Type B pancreatic cell (in vitro differentiated cells): ENCODE measurements at places on chromosomes 2 and 18.

GRCh38 chr2:217864963-217865772, 137.6 kb downstream of the TNS1 start:
- DNase-seq: no peak

- no peak for DNase-seq
These were observed 123.0 kb downstream of the PMAIP1 start for GRCh38 chr18:60022671-60023276.

DNA sequence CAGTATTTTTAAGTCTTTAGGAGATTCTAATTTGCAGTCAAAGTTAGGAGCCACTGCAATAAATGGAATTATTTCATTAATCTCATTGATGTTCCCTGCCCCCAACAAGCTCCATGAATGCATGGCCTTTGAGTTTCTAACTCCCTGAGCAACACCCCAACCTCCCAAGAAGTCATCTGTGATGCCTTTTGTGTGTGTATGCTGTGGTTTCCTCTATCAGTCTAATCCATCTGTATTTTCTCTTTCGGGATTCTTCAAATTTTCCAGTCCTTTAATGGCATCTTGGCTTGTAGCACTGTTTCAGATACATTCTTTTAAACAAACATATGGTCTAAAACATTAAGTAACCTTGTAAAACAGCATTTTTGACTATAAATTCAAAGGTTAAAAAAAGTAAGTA, 16.8 kb downstream of the SERPINB10 start:
- DNase-seq: no peak

- DNase-seq: no peak
These were observed 163.1 kb downstream of the TXNL1 start for GRCh38 chr18:56475250-56475649.

DNA sequence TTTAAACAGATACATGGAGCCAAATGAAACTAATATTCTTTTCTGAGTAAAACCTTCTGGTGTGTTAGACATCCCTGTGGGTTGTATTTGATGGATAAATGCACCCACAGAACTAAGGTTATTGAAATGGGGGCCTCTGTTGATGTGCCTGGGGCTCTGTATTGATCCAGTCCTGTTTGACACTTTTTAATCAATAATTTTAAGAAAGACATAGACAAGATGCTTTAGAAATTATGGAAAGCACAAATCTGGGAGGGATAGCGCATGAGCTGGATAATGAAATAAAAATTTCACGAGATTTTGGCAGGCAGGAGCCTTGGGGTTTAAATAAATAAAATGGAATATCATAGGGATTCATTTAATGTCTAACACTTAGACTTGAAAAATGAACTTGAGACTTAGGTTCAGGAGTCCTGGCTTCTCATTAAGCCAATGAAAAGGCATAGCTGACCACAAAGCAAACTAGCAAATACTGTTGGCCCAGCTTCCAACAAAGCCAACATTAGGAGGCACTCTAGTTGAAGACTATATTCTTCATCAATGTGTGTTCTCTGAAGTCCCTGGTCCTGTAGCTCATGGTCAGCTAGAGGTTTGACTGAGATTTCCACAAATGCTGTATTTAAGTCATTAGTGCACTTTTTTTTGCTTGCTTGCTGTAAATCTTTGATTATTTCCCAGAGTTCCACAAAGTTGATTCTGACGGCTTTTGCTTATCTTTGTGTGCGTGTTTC, 64.2 kb upstream of the SH3RF3 start:
- DNase-seq: no peak

GRCh38 chr2:162261032-162261945, 18.0 kb upstream of the FAP start:
- no peak for DNase-seq

GRCh38 chr2:30300456-30301221, 69.3 kb downstream of the LBH start:
- no peak for DNase-seq

- DNase-seq: no peak
These were observed 240.7 kb downstream of the CAMKMT start for GRCh38 chr2:44602446-44602845.

DNA sequence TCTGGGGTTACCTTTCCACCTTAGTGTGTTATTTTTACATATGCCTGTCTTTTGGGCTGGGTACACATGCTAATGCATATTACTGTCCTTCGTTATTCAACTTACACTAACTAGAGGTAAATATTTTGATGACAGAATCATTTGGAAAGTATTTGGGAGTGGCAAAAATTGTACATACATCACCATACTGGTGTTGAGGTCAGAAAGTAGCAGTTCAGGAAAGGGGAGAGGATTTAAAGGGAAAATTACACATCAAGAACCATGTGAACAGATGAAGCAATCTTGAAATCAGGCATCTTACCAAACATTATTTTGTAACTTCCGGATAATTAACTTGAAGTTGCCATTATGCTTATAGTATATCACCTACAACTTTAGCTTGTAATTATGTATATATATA, 379.7 kb downstream of the RND3 start:
- no peak for DNase-seq

DNA sequence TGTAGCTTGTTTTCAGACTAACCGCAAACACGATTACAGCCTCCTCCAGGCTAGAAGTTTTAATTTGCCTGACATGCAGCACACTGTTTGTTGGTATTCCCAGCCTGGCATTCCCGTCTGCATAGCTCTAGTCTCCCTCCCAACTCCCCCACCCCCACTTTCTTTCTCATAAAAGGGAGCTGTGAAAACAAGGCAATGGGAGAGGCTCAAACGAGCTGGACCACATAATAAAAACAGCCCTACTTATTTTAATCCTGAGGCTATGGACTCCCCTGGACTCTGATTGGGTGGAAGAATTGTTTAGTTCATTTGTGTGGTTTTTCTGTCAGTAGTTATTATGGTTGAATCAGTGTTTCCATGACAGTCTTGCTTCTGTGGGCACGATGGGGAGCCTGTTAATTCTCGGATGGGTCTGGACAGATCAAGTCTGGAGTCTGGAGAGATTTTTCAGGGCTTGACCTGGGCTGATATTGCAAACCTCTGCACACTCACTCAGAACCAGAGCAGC, 1.2 kb downstream of the STON1 start:
- DNase-seq: no peak

DNA sequence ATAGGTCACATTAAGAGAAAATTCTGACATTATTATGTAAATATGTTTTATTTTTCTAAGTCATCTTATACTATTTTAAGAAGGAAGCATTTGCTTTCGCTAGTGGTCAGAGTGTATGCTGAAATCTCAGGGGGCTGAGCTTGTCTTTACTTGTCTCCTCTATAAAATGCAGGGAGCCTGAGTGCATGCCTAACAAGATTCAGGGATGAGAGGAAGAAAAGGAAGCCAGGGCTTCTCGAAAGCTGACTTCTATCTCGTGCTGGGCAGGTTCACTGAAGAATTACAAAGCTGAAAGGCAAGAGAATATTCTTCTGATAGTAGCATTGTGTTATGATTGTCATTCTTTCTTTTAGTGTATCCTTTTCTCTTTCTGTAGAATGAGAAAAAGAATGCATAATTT, 467.4 kb downstream of the SOX11 start:
- DNase-seq: no peak

GRCh38 chr2:181058378-181059269, 78.2 kb downstream of the UBE2E3 start:
- DNase-seq: no peak

DNA sequence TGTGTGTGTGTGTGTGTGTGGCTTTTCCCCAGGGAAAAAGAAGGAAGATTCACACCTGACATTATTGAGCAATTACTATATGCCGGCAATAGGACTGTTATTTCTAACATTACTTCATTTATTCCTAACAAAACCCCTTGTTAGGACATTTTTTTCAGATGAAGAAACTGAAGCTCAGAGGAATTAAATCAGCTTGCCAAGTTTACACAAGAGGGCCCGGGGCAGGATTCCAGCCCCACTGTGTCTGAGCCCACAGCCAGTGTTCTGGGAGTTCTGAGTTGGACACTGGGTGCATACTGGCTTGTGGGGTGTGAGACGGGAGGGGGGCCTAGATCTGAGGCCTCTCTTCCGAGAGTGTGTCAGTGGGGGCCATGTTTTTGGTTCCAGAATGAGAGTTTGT, 9.9 kb downstream of the TOGARAM2 start:
- no peak for DNase-seq

GRCh38 chr2:143158098-143158497, 28.9 kb downstream of the ARHGAP15 start:
- no peak for DNase-seq

DNA sequence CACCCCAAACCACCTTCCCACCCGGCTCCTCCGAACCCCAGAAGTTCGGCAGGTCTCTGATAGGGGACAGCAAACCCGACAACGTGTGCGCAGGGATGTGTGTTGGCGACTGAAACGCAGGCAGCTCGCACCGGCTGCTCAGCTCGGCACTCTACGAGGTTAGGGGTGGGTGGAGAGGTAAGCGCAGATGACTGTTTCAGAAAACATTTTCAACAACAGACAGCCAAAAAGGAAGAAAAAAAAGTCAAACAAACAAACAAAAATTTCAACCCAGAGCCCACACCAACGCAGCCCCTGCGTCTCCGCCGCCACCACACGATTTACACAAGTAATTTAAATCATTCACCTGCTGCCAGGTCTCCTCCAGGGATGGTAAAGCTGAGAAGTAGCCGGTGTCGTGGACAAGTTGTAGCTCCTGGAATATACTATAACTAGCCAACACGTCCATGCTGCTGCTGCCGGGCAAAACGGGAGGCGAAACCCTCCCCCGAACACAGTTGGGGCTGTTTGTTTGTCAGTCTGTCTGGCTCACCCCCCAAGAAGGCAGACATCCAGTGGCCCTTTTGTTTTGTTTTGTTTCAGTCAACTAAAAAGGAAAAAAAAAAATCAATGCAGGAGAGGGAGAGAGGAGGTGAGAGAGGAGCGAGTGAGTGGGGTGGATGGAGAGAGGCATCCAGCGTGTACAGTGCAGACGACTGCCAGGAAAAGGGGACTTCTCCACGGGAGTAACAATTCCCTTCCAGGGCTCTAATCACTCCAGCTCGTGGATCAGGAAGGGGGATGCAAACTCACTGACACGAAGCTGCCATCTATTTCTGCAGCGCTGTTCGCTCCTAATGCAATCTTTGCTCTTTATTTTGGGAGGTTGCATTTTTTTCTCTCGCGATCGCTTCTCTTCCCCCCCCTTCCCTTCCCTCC, at the start of gene KLF7:
Gene KLF7 (minus strand): TSS at position 828 of the 918 bp plus-strand sequence. CDS start 380 bp downstream, at position 448.
- no peak for DNase-seq

DNA sequence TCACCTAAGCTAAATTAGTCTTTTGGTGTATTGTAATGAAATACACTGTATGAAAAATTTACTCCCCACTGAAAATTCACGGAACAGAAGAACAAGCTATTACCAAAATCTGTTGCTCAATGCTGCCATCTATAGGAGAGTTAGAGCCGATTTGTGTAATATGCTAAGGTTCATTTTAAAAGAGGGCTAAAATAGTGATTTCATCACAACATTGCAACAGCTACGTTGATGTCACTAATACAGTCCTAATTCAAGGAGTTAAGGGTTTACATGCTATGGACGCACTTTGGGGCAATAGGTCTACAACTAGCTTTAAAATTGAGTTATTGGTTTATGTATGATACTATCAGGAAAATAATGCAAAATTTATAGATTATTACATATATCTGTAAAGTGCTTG, 3.0 kb upstream of the IRS1 start:
- no peak for DNase-seq

- no peak for DNase-seq
These were observed 7.7 kb downstream of the FAM228A start for GRCh38 chr2:24182507-24182906.
